ENCODE measurements at places on chromosomes 4 and X.

GRCh38 chr4:794900-795725, 30.8 kb downstream of the CPLX1 start:
- no peak for DNase-seq

GRCh38 chr4:28702571-28702970, 1841.9 kb downstream of the STIM2 start:
- DNase-seq, result no peak

DNA sequence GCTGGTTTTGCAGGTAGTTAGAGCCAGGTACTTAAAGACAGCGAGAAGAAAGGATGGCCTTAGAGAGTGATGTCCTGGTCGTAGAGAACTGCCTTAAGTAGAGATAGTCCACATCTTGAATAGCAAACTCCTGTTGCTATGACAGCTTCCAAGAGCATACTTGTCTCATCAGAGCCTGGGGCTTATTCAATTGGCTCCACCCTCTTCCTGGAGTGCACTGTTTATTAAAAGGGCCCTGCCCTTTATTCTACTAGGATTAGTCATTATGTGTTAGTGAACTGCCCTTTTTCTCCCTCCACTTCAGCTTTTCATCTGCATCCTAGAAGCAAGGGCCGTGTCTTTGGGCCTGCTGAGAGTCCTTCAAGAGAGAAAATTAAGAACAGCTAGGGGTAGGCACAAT, 94.5 kb upstream of the EOLA2 start:
- no peak for DNase-seq

DNA sequence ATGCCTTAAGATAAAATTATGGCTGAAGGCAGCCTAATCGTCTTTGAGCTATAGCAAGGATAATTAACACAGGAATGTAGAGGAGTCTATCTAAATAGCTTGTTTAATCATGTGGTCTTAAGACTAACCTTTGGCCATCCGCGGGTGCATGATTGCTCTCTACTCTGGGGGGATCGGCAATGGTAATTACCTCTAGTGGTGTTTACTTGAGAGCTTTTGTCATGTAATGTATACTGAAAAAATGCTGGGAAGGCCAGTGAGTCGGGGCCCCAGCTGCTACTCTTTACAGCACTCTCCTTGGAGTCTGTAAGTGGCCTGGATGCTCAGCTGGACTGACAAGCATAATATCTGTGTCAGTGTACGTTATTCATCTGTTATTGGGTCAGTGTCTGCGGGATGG, 65.5 kb upstream of the GNPDA2 start:
- DNase-seq, result no peak

- no peak for DNase-seq
Observed at GRCh38 chrX:30308263-30309138, 689 bp downstream of the NR0B1 start.

- DNase-seq, result no peak
Observed at GRCh38 chr4:166482758-166483157, 609.7 kb downstream of the TLL1 start.

Measured in stimulated activated CD8-positive, alpha-beta memory T cell treated with anti-CD3 and anti-CD28 coated beads, Interleukin-7, amount 100 ng/mL, for 4 hours (primary cell).